ENCODE measurements at places on chromosomes 16 and 17.

- peak; percentile 84 for DNase-seq
These were observed 174.9 kb upstream of the CIBAR2 start for GRCh38 chr16:85286951-85287814.

- no peak for DNase-seq
These were observed 6.0 kb downstream of the PDP2 start for GRCh38 chr16:66886321-66886720.

DNA sequence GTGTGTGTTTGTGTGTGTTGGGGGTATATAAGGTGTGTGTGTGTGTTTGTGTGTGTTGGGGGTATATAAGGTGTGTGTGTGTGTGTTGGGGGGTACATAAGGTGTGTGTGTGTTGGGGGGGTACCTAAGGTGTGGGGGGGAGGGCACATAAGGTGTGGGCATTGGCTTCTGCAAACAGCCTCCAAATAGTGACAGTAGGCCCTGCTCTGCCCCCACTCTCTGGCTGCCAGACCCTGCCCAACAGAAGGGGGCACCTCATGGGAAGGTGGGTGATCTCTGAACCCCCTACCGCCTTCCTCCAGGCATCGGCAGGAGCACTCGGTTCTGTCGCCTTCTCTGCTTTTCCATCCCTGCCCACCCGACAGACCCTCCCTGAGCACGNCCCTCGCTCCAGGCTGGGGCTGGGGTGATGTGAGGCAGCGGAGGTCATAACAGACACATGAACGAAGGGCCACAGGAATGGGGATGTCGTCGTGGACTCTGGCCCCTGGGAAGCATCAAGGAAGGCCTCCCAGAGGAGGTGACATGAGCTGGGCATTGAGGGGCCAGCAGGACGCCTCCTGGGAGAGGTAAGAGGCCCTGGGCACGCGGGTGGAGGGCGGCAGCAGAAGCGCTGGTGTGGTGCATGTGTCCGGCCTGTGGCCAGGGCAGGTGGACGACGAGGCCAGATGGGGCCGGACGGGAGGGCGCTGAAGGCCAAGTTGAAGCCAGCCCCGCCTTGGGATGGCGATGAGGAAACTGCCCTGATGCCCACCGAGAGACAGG is 136.6 kb upstream of the RPH3AL start:
- no peak for DNase-seq

GRCh38 chr16:8589057-8589899 is 1.0 kb downstream of the TMEM114 start:
- DNase-seq: no peak

DNA sequence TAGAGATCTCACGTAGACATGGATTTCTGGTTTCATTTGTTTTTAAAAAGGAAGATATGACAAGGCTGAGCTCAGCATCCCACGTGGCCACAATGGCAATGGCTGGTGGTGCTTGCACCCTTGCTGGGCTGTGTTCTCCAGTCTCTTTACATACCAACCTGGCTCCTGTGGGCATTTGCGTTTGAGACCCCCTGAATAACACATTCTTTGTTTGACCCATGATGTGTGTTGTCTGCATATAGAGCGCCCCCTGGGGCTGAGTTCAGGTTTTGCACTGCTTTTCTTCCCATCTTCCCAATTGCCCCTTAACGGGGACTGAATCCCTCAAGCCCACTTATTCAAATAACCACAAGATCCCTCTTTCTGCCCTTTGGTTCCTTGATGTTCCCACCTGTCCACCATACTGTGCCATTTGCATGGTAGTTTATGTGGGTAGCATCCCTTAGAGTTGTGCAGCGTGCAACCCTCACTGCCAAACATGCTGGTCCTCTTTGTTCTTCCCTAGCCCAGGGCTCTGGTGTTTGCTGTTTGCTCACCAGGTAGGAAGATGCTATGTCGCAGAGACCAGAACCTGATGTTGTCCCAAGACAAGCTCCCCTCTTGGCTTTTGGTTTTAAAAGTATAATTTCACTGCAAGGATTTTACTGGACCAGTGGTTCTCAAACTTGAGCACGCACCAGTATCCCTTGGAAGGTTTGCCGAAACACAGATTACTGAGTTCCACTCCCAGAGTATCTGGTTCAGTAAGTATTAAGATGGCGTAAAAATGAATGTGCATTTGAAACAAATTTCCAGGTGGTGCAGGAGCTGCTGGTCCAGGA is 38.5 kb upstream of the NKD1 start:
- no peak for DNase-seq

DNA sequence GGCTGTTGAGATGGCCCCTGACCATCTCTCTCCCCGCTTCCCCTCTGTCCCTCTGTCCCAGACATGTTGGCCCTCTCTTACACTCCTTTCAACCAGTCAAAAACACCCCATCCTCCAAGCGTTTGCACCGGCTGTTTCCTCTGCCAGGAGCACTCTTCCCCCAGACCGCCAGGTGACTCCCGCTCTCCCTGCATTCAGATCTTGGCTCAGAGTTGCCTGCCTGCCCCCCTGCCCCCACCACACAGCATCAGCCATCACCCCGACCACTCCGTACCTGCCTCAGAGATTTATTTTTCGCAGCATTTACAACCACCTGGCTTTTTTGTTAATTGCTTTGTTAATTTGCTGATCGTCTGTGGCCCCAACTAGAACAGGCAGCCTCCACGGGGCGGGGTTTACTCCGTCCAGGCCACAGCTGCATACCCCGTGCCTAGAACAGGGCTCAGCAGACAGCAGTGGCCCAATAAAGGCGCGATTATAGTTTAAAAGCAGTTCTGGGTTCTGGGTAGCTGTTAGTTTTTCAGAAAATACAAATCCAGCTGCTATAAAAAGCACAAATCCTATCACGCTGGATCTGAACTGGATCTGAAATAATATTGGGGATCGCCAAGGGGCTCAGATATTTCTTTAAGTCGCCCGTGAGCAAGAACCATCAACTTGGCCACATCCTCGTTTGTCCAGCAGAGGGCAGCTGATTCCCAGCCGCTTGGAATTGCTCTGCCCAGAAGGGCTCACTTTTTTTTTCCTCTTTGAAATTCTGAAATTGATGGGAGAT is 173.6 kb downstream of the IRF8 start:
- DNase-seq: peak; percentile 77

DNA sequence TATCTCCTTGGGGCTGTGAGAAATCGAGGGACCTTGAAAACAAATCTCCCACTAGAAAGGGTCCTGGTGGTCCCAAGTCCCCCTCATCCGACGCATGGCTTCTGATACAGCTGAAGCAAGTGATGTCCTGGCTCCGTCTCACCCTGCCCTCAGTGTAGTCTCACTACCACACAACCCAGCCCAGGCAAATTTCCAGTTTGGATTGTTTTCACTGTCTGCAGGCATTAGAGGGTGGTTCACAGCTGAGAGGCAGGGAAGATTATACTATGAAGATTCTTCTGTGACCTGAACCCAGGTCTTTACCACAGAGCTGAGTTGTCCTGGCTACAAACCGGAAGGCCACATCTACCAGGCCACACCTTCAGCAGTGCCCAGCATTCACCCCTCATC is 17.7 kb downstream of the ZNHIT3 start:
- DNase-seq: no peak

DNA sequence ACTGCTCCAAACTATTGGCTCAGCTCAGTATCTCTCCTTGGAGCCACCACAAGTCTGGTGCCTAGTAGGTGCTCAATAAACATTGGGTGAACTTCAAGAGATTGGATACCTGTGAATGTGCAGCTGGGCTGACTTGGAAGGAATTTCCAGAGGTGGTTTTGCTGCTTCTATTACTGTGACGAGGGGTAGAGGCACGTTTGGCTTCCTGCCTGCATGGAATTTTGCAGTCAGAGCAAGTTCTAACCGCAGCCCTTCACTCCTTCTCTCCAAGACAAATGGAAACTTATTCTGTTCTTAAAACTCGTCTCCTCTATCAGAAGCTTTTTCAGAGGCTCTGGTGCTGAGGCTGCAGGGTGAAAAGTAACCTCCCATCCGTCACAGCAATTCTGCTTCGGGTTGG is 342.5 kb downstream of the CPPED1 start:
- no peak for DNase-seq

DNA sequence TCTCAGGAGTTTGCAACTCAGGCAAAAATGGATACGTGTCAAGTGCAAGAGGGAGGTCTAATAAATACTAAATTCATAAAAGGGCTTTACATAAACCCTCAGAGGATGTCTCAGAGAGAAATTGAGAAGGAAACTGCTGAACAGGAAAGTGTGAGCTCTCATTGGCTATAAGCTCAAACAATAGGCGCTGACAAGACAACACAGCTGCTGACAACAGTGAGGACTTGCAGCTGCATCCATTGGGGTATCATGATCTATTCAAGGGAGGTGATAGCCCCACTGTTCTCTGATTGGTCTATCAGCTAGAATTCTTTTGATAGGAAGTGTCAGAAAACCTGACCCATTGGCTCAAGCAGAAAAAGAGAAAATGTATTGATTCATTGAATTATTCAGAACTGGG is 187.2 kb downstream of the CBLN1 start:
- no peak for DNase-seq

DNA sequence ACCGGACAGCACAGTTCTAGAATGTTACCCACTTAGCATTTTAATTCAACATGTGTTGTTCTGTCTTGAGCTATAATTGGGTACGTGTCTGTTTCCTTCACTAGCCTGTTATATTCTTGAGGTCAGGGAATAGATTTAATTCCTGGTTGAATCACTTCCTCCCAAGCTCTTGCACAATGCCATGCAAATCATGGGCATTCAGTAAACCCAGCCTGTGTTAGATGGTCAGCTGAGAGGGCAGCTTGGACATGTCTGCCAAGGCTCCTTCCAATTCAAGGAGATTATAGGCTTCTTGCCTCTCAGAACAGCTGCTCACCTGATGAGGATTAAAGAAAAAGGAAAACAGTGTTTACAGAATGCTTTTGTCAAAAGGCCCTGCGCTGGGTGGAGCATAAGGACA is 12.6 kb downstream of the C1QTNF1 start:
- DNase-seq: peak; percentile 93

- DNase-seq: no peak
These were observed 53.0 kb downstream of the SF3B3 start for GRCh38 chr16:70576431-70577255.

GRCh38 chr17:6061290-6061689 is 8.9 kb upstream of the WSCD1 start:
- peak; percentile 26 for DNase-seq

DNA sequence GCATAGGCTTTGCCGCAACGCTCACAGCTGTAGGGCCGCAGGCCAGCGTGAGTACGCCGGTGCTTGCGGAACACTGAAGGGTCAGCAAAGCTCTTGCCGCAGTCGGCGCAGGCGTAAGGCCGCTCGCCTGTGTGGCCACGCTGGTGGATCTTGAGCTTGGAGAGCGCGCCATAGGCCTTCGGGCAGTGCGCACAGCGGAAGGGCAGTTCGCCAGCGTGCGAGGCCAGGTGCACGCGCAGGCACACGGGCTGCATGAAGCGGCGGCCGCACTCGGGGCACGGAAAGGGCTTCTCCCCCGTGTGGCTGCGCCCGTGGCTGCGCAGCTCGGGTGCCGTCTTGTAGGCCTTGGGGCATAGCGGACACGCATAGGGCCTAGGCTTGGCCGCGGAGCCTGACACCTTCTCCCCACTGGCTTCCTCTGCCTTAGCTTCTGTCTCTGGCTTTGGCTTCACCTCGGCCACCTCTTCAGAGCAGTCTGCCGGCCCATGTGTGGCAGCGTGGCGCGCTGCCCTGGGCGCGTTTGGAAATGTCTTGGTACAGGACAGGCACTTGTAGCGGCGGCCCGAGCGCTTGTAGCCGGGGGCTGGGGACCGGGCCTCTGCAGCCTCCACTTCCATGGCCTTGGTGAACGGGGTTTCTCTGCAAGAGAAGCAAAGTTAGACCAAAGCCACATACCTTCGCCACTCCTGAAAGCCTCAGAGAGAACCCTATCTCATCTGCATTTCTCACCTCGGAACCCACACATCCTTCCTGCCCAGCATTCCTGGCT is 10.0 kb downstream of the ZNF668 start:
- DNase-seq: no peak
